Esophagus mucosa (tissue), 1 donor: ENCODE measurements at places on chromosomes 6 and 20. TPM values are rescaled to one million over a fixed set of nuclear protein-coding genes. Genes with fewer than 3 reads are reported as not detected.
A peak's percentile ranks its signal among the peaks of the same experiment; 100 is the strongest.

Gene SIRPD
- total RNA-seq: not detected

Gene TCP11
- total RNA-seq: not detected

Gene TRIM40
- not detected for total RNA-seq

Gene SULF2
- total RNA-seq: 26.4 TPM

Gene WFDC10B
- not detected for total RNA-seq

Gene PLA2G7
- 0.32 TPM for total RNA-seq

Gene ORC3
- total RNA-seq: 10.4 TPM

Gene GHRH
- total RNA-seq: not detected

Gene CST5
- total RNA-seq: not detected

Gene POPDC3
- total RNA-seq: not detected

Gene PSORS1C1
- 0.20 TPM for total RNA-seq

Gene HUS1B
- 0.40 TPM for total RNA-seq

Gene ZNF391
- 1.4 TPM for total RNA-seq

Gene HCK
- 2.9 TPM for total RNA-seq

Gene OR2B6
- not detected for total RNA-seq

DNA sequence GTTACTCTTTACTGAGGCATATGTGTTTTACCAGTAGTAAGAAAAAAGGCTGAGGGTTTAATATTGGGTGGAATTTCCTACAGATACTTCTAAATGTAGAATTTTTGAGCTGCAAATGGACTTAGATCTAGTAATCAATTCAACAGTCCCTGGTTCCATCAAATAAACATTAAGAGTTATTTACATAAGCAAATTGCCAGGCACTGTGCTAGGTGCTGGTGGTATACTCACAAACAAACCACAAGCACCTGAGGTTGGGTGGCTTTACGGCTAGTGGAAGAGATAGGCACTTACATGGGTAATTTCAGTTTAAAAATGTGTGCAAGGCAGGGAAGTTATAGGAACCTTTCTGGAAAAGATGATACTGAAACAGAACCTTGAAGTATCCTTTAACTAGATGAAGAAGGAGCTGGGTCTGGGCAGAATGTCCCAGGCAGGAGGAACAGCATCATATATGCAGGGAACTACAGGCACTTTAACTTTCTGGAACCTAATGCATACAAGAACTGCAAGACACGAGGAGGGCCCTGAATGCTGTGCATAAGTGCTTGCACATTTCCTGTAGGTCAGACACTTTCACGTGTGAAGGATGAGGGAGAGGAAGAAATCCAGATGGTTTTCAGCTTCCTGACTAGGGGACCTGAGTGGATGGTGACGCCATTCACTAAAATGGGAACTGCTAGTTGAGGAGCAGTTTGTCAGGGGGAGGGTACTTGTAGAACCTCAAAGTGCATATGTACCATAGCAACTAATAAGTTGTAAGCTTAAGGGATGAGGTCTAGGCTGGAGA lies 4.5 kb downstream of the CCN6 start:
- ATAC-seq: no peak

GRCh38 chr20:14617123-14617522 lies 279.7 kb upstream of the FLRT3 start:
- no peak for ATAC-seq

- no peak for ATAC-seq
These were observed 85.2 kb downstream of the SHLD1 start for GRCh38 chr20:5835321-5835821.

GRCh38 chr6:67031451-67031850 lies 1324.4 kb upstream of the EYS start:
- no peak for ATAC-seq

DNA sequence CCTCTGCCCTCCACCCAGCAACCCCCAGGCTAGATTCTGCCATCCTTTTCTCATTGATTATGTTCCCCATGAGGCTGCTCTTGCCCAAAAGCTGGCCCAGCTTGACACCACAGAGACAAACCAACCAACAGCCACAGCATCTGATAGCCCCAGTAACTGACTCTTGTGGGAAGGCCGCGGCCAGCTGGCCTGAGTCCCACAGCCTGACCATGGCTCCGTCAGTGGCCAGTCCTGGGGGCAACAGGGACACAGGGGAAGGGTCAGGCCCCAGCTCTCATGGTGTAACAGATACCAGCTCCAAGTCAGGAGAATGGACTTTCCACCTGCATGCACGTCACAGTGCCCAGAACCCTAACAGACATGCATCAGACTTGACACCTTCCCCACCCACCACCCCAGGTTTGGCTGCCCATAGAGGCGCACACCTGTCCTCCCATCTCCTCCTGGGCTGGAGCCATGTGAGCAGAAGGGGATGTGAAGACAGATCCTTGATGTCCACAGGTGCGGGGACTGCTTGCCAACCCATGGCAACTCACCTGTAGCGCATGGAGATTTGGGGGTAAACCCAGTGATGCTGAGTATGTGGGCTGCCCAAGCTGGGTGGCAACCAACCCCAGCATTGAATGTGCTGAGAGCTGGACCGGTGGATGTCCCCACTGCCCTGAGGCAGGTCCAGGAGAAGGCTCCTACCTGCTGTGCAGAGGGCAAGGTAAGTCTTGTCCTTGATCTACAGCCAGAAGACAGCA lies 18.8 kb downstream of the RIPOR3 start:
- no peak for ATAC-seq

- peak; percentile 19 for ATAC-seq
These were observed 4.4 kb downstream of the CD83 start for GRCh38 chr6:14121936-14122344.

- no peak for ATAC-seq
These were observed 30.2 kb downstream of the SNX9 start for GRCh38 chr6:157853018-157853805.

- ATAC-seq: peak; percentile 68
These were observed 169.1 kb upstream of the CDYL start for GRCh38 chr6:4606821-4607704.

- peak; percentile 40 for ATAC-seq
These were observed 606 bp downstream of the ID4 start for GRCh38 chr6:19837511-19838441.

- no peak for ATAC-seq
These were observed 76.5 kb downstream of the NRN1 start for GRCh38 chr6:5930143-5930770.

- no peak for ATAC-seq
These were observed 231.3 kb upstream of the FLRT3 start for GRCh38 chr20:14568701-14569100.

DNA sequence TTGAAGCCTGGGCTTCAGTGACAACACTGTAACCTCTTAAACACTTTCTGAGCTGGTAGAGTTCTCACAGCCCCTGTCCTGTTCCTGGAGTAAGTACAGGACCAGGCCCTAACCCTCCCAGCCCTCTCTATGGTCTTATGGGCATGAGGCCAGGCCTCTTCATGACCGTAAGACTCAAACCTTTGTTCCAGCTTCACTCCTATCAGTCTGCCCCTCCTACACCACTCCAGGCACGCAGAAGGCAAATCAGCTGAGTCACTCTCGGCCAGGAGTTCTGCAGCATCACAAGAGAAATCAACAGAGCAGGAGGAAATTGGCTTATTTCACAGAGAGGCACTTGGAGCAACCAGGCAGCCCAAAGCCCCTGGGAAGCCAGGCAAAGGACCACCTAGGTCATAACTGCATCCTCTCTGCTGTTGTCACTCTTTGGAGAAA lies 25.3 kb upstream of the CHD6 start:
- peak; percentile 53 for ATAC-seq

GRCh38 chr6:168834801-168835200 lies 393.8 kb downstream of the SMOC2 start:
- ATAC-seq: no peak

DNA sequence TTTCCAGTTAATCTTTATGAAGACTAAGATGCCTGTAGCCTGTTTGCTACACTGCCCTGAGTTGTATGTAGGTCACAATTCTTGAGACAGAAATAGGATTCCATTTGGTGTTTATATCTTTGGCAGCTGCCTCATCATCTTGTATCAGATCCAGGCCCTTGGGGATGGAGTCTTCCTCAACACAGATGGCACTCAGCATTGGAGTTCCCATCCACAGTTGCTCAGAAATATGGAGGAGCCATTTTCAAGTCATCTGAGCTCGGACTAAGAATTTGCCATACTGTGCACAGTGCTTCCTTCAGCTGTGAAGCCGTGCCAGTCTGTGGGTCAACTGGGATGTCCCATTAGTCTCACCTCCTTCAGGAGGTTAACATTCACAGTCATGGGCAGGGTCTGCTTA lies 156.6 kb downstream of the ZDHHC14 start:
- no peak for ATAC-seq

- peak; percentile 5 for ATAC-seq
These were observed 3.8 kb downstream of the DEK start for GRCh38 chr6:18260448-18261106.

GRCh38 chr20:19336631-19337030 lies 124.2 kb downstream of the SLC24A3 start:
- peak; percentile 83 for ATAC-seq

- ATAC-seq: no peak
These were observed 1.1 kb upstream of the HLA-C start for GRCh38 chr6:31272836-31273626.

GRCh38 chr6:23036406-23036983 lies 467.1 kb downstream of the HDGFL1 start:
- ATAC-seq: no peak

- ATAC-seq: no peak
These were observed 184.9 kb downstream of the GPX5 start for GRCh38 chr6:28710466-28711191.

- peak; percentile 63 for ATAC-seq
These were observed 91.6 kb upstream of the RIPOR2 start for GRCh38 chr6:25027221-25027916.
